Uterine smooth muscle cell (primary cell): ENCODE measurements at places on chromosomes 13 and 19. TPM values are rescaled to one million over a fixed set of nuclear protein-coding genes. Genes with fewer than 3 reads are reported as not detected.

Gene STAP2
- total RNA-seq, result 5.9 and 7.5 TPM in 2 replicates

Gene RINL
- total RNA-seq, result 1.1 and 1.9 TPM in 2 replicates

Gene FUT3
- not detected in 2 replicates for total RNA-seq

Gene LILRB3
- not detected in 2 replicates for total RNA-seq

Gene TOMM40
- 41.0 and 87.5 TPM in 2 replicates for total RNA-seq
